ENCODE measurements at places on chromosomes 7 and 10.
A peak's percentile ranks its signal among the peaks of the same experiment; 100 is the strongest.

DNA sequence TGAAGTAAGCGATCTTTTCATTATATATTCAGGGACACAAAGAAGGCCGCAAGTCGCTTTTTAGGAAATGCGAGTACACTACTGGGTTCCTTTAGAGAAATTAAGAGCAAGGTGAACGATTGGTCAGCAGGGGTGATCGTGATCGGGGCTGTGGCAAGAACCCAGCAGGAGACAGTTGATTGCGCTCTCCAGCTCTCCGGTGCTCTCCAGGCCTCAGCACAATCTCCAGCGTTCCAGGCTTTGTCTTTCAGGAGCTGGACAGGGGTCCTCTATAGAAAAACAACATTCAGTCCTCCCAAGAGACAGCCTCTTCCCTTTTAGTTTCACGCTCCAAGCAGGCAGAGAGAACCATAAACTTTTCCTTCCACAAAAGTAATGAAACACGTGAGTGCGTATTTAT, 170.5 kb upstream of the KLF6 start:
- H3K27me3 ChIP-seq, result no peaks in the 10 kb centered on the region
- no peak overlapping the region for H3K4me3 ChIP-seq
- no peak for DNase-seq
- no peaks in the 10 kb centered on the region for H3K36me3 ChIP-seq

DNA sequence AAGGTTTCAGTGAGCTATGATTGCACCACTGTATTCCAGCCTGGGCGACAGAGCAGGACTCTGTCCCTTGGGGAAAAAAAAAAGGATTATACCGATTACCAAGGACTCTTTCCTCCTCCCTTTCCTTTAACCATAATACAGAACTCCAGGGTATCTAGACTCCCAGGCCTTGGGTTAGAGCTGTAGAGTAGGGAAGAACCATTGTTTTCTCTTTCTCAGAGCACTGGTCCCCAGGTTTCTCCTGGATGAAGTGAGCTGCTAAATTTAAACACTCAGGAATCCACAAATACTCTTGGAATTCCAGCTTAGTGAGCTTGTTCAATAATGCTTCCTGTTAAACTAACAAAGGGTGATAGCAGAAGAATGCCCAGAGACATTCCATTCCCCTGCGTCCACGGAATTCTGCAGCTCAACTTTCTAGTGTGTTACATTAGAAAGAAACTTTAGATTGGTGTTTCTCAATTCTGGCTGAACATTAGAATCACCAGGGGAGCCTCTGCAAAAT, 14.6 kb upstream of the RPEL1 start:
- H3K27ac ChIP-seq, result peak overlapping the region; percentile 99
- no peaks in the 10 kb centered on the region for H3K36me3 ChIP-seq
- no peaks in the 10 kb centered on the region for H3K27me3 ChIP-seq
- DNase-seq, result peak; percentile 76
- H3K4me1 ChIP-seq, result peaks cover 49% of the 10 kb centered on the region

DNA sequence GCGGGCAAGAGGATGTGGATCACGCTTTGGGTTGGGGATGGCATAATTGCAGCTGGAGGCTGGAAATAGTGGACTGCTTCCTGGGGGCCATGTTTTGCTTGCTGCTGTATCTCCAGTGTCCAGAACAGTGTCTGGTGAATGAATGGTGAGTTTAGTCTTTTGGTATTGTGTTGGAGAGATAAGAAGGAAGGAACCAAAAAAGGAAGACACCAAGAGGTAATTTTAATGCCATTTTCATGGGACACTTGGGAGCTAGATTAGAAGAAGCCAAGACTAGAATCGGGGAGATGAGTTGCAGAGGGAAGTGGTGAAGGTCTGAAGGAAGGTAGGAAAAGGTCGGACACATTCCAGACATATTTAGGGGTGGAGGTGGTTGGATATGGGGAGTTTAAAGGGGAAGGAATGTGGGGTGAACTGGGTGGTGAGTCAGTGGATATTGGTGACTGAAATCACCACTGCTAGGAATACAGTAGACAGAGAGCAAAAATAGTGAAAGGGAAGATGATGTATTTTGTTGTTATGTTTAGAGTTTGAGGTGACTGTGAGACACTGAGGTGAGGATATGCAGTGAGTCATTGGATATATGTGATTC, 76.7 kb downstream of the CCNY start:
- no peak overlapping the region for H3K4me3 ChIP-seq
- DNase-seq, result no peak
- no peaks in the 10 kb centered on the region for H3K36me3 ChIP-seq
- H3K27ac ChIP-seq, result peak overlapping the region; percentile 89
- peaks cover 37% of the 10 kb centered on the region for H3K4me1 ChIP-seq
- no peaks in the 10 kb centered on the region for H3K27me3 ChIP-seq

DNA sequence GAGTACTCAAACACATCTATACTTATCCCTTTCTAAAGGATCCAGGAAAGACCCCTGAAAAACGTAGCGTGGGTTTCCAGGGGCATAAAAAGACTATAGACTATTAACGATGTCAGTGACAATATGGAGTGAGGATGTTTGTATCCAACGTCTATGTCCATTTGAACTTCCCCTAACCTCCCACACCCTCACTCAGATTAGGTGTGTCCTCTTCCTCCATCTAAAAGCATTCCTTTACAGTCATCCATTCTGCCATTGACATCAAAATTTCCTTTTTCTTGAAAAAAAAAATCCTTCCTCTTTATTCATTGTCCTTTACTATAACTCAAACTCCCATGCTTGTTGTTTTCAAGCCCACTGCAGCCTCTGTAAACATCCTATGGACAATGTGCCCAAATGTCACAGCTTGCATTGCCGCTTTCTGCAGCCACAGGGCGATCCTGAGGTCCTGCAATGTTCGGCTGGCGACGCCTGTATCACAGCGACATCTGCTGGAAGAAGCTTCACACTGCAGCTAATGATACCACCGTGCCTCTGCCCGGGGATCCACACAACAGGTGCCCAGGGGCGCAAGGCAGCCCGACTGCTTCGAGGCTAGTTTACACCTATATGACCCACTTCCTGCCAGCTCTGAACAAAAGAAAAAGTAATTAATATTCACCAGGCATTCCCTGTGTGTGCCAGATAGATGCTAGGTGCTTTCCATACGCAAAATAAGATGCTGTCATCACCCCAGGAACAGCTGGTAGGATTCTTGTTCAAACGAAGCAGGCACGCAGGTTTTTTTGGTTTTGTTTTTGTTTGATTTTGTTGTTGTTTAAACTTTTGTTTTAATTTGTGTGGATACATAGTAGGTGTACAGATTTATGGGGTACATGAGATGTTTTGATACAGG, 267.9 kb upstream of the GHITM start:
- no peaks in the 10 kb centered on the region for H3K4me1 ChIP-seq
- no peak overlapping the region for H3K27ac ChIP-seq
- H3K4me3 ChIP-seq, result no peak overlapping the region
- DNase-seq, result no peak
- H3K27me3 ChIP-seq, result no peaks in the 10 kb centered on the region

GRCh38 chr7:107958764-107959526, 44.0 kb downstream of the LAMB1 start:
- DNase-seq, result no peak
- H3K27ac ChIP-seq, result peak overlapping the region; percentile 96
- peaks cover 6% of the 10 kb centered on the region for H3K4me1 ChIP-seq

DNA sequence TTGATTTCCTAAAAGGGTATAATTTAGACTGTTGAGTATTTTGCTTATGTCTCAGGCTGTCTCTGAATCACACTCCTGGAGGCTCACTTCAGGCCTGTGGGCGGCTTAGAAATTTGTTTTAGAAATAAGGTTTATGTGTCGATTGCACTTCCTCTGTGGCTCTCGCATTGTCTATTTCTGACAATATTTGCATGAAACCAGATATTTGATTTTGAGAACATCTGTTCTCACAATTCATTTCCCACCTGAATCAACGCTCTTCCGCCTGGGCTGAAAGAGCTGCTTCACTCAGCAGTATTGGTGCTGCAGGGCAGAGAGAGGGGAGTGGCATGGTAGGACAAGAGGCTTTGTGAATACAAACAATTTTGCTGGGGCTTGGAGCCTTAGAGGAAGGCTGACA, 262.0 kb downstream of the ADRA2A start:
- H3K36me3 ChIP-seq, result no peaks in the 10 kb centered on the region
- H3K4me3 ChIP-seq, result no peak overlapping the region
- DNase-seq, result no peak
- no peaks in the 10 kb centered on the region for H3K27me3 ChIP-seq

- H3K36me3 ChIP-seq, result no peaks in the 10 kb centered on the region
- DNase-seq, result no peak
- H3K4me3 ChIP-seq, result no peak overlapping the region
- no peaks in the 10 kb centered on the region for H3K27me3 ChIP-seq
- no peaks in the 10 kb centered on the region for H3K4me1 ChIP-seq
- H3K27ac ChIP-seq, result no peak overlapping the region
These were observed 8.2 kb upstream of the SRRM3 start for GRCh38 chr7:76193466-76193865.

- H3K27me3 ChIP-seq, result no peaks in the 10 kb centered on the region
- DNase-seq, result no peak
- no peak overlapping the region for H3K27ac ChIP-seq
- H3K36me3 ChIP-seq, result no peaks in the 10 kb centered on the region
- no peak overlapping the region for H3K4me3 ChIP-seq
- H3K4me1 ChIP-seq, result no peaks in the 10 kb centered on the region
These were observed 19.8 kb downstream of the GPR141 start for GRCh38 chr7:37703361-37703760.

GRCh38 chr7:152862856-152863255, 103.3 kb downstream of the ACTR3B start:
- no peaks in the 10 kb centered on the region for H3K36me3 ChIP-seq
- no peak overlapping the region for H3K4me3 ChIP-seq
- H3K27me3 ChIP-seq, result no peaks in the 10 kb centered on the region
